ENCODE measurements at places on chromosomes 7 and 10.

DNA sequence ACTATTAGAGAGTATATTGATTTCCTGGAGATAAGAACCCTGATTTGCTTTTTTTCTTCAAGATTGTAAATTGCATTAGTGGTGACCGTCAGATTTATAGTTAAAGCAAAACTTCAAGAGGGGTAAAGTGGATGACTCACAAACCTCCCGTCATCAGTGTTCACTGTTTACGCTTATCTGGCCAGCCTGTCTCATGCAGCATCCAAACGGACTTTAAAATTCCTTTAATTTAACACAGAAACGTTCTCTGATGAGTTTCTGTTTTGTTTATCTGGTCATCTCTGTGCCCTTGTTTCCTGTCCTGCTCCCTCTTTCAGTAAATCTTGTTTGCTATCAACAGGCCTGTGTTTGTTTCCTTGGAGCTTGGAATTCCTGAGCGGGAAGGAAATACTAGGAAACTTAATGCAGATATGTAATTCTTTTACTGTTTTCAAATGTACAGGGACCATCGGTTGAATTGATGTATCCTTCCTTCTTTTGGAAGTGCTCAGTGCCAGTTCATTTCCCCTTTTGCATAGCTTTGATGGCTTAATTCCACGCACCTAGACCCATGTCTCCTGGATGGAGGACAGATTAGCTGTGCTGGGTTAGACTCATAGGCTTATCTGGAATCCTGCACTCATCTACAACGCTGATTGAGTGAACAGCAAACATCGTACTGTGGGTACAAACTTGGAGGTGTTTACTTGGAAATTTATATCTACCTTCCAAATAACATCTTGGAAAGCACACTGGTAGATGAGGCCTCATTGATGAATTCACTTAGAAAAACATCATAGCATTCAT lies 21.3 kb downstream of the PTPRE start:
- no peak for DNase-seq

DNA sequence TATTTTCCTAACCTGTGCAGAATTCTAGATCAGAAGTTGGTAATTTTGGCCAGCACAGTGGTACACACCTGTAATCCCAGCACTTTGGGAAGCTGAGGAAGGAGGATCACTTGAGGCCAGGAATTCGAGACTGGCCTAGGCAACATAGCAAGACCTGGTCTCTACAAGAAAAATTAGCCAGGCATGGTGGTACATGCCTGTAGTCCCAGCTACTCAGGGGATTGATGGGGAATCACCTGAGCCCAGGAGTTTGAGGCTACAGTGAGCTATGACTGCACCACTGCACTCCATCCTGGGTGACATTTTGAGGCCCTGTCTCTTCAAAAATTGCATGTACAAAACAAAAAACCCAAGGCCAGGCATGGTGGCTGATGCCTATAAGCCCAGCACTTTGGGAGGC lies 8.6 kb downstream of the PGAM1 start:
- no peak for DNase-seq

- DNase-seq, result no peak
These were observed 24.4 kb downstream of the GLI3 start for GRCh38 chr7:42212541-42213090.

GRCh38 chr7:44643206-44643605 lies 36.8 kb downstream of the OGDH start:
- DNase-seq, result no peak

DNA sequence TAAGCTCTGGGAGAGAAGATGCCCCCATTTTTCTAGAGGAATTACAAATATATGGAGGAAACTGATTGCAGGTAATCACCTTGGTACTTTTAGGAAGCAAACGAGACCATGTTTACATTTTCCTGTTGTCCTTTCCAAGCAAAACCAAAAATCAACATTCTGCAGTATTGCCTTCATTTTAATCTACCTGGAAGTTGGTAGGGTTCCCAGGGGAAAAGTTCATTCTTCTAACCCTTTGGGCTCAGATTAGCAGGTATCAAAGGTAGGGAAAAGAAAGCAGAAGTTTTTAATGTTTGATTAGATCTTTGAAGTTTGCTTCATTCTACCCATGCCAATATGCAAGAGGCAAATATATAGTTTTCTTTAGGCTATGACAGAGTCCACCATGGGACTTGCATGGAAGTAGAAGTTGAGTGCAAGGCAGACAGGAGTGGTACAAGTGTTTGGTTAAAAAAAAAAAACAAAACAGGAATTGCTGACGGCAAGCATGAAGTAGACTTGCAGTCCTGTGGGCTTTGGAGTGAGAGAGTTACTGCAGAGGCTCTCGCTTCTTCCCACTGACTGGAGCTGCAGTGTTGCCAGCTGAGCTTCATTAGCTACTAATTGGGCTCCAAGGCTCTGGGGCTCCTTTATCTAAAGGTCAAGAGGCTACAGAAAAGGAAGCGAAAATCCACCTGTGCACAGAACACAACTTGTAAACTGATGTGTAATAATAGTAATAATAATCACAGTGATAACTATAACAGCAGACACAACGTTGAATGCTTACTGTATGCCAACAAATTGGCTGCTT lies 28.9 kb upstream of the ASAH2 start:
- DNase-seq, result no peak

DNA sequence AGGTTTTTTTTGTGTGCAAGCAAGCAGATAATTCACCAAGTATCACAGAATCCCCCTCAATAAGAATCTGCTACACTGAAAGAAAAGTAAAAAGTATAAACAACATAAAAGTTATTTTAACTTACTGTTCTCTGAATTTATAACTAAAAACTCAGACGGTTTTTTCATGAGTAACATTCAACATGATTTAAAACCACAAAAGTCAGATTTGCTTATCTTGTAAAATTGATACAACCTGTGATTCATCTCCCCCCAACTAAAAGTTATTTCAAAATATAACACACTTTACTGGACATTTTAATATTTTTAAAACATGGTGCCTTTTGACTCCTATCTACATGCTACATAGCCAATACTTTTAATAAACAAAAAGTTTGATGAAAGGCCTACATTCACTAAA lies 32.8 kb downstream of the TSPAN12 start:
- DNase-seq, result no peak

DNA sequence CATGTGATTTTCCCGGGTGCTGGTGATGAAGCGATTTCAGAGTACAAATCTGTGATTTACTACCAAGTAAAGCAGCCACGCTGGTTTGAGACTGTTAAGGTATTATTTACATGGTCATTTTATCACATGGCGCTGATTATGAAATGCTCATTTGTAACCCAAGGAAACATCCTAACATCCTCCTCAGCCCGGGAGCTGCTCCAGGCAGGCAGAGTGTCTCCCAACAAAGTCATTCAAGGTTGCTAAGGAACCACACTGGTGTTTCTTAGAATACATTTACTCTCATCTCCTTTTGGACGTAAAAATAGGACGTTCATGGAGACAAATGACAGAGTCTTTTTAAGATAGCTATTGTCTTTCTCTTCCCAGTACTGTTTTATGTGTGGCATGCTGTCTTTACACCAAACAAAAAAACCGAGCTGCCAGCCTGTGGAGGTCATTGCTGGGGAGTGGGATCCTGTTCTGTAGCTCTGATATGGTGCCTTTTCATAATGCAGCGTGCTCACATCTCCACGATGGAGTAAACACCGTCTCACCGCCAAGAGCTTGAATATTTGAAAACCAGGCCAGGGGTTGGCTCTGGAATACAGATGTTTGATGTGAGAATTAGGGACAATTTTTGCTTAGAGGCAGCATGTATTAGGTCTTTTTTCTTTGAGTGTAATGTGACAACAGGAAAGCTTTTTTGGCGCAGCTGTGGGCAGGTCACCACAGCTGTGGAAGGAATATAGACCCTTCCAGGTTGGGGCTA lies 119.6 kb downstream of the DOCK1 start:
- no peak for DNase-seq

- DNase-seq, result no peak
These were observed 2.2 kb downstream of the GLUD1 start for GRCh38 chr10:87092376-87092860.

GRCh38 chr7:4361774-4362173 lies 320.3 kb upstream of the FOXK1 start:
- no peak for DNase-seq

- no peak for DNase-seq
These were observed 57.7 kb upstream of the EGR2 start for GRCh38 chr10:62873866-62874265.

- DNase-seq, result no peak
These were observed 130.4 kb upstream of the GDF10 start for GRCh38 chr10:47169581-47169980.

DNA sequence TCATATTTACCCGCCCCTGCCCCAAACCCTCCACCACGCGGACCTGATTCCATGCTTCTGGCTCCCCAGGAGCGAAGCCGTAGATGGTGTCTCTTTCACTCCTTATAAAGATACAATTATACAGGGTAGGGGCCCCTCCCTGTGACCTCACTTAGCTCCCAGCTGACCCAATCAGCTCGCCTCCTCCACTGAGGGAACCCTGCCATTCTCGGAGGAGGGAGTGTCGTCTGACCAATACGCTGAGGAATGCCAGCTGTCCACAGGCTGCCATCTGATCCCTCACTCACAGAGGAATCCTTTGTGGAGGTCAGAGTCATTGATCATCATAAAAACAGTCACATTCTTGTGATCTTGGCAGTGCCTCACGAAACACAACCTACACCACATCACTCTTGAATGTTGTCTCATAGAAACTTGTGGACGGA lies 67.5 kb upstream of the INSIG1 start:
- no peak for DNase-seq

DNA sequence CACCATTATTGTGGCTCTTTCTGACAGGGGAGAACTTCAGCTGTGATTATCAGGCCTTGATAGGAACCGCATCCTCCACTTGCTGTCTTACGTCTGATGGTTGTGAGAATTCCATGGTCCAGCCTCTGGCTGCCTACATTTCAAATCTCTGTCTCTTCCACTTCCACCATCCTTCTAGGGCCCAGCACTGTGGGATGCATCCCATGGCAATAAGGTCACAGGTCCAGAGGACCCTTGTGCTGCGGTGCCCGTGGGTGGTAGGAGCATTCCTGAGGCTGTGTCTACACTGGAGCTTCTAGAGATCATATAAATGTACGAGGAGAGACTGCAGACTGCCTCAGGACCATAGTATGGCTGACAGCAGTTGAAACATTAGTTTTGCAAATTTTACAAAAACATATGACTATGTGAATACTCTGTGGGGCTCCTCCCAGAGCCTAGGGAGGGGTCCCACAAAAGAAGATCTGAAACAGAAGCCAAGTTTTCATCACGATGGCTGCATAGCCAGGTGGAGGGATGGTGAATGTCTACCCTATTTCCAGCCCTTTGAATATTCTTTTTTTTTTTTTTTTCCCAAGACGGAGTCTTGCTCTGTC lies 11.8 kb downstream of the CALML3 start:
- no peak for DNase-seq

- DNase-seq, result peak; percentile 29
These were observed 27.9 kb upstream of the ASCC1 start for GRCh38 chr10:72243822-72244437.

DNA sequence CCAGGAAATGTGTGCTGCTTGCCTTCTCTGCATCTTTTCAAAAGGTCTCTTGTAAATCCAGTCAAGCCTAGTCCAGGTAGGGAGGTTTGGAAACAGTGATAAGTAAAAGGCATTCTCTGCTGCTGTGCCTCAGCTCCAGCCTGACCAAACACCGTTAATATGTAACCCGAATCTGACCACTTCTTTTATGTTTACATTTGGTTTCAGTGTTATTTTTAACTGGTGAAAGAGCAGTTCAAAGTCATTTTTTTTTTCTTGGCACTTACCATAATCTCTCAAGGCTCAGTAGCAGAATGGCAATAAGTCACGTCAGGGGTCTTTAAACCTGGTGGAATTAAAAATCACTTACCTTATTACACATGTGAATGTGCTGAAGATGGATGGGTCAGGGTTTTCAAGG lies 216.8 kb downstream of the PTEN start:
- DNase-seq, result no peak

DNA sequence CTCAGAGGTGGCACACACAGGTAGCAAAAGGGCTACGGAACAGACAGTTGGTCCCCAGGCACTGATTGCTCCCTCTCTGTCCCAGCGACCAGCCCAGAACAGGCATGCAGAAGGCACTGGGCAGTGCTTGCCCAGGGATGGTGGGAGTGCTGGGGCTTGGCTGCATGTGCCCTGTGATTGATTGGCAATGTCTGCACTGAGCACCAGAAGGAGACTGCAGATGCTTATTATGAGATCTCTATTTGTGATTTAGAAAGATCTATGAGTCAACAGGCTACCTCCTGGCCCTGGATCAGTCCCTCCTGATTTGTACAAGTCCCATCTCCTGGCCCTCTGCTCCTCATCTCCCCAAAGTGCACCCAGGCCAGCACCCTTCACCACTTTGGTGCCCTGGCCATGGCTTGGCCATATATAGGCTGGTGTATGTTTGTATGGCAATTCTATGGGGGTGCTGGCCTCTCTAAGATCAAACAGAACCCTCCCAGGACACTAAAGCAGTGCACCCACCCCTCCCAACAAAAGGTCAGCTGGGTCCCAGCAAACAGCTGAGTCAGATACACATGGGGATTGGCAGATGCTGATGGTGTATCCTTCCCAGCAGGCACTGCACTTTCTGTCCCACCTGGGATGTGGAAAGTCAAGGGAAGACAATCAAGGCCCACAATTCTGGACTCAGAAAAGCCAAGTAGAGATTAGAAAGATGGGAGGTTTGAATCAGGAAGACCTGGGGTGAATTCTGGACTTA lies 30.9 kb downstream of the CAMK2B start:
- no peak for DNase-seq

GRCh38 chr7:103388469-103389140 lies 41.2 kb downstream of the PSMC2 start:
- no peak for DNase-seq

DNA sequence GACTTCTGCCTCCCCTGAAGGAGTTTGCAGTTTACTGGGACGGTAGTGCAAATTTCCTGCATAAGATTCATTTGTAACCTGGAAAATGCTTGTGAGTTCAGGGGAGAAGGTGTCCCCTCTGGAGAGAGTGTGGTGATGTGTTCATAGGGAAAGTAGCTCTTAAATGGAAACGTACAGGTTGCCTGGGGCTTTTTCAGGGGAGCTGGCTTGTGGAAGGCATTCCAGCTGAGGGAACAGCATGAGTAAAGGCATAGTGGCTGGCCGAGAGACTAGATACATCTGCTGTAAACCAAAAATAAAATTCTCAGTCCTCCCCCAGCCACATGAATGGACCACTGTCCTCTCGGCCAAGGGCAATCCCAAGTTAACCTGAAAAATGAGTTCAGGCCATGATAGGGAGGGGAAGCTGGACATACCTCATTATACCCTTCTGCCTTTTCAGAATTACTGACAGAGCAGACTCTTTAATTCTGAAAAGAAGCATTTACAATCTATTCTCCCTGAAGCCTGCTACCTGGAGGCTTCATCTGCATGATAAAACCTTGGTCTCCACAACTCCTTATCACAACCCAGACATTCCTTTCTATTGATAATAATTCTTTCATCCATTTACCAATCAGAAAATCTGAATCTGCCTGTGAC lies 123.7 kb downstream of the GALNT17 start:
- no peak for DNase-seq

- no peak for DNase-seq
These were observed 95.4 kb downstream of the ELMO1 start for GRCh38 chr7:37352974-37353948.

Data from NCI-H2227 treated with DMSO at 0.1 percent for 48 hours (cell line).